ENCODE measurements at places on chromosomes 12 and 14.

- DNase-seq: no peak
Observed at GRCh38 chr12:129381715-129382114, 522.1 kb downstream of the TMEM132D start.

- no peak for DNase-seq
Observed at GRCh38 chr12:67515679-67516340, 132.7 kb upstream of the DYRK2 start.

GRCh38 chr12:110718222-110718908, 24.3 kb downstream of the PPP1CC start:
- DNase-seq: no peak

DNA sequence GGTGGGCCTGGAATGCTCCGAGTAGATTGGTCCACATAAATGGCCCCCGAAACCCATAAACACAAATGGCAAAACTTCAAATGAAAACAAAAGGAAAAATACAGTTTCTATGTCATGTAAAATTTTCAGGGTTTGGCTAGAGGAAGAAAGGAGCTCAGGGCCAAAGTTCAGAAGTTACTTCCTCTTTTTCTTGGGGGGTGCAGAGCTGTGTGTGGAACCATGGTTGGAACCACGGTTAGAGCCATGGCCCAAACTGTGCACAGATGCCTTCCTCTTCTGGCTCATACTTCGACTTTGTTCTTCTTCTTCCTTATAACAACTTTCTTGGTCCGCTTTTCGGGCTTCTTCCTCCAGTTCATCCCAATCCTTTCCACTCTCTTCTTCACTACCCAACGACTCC, 51.7 kb downstream of the MGST1 start:
- DNase-seq: no peak

DNA sequence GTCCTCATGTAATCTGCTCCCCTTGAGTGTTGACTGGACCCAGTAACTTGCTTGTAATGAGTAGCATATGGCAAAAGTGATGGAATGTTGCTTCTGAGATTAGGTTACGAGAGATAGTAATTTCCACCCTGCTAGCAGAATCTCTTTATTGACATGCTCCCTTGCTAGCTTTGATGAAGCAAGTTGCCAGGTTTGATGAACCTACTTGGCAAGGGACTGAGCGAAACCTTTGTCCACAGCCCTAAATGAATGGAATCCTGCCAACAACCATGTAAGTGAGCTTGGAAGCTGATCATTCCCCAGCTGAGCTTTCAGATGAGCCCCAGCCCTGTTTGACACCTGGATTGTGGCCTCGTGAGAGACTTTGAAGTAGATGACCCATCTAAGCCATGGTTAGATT, 120.8 kb upstream of the PLXNC1 start:
- DNase-seq: no peak

- DNase-seq: peak; percentile 80
Observed at GRCh38 chr14:71730471-71730870, 201.8 kb upstream of the RGS6 start.

DNA sequence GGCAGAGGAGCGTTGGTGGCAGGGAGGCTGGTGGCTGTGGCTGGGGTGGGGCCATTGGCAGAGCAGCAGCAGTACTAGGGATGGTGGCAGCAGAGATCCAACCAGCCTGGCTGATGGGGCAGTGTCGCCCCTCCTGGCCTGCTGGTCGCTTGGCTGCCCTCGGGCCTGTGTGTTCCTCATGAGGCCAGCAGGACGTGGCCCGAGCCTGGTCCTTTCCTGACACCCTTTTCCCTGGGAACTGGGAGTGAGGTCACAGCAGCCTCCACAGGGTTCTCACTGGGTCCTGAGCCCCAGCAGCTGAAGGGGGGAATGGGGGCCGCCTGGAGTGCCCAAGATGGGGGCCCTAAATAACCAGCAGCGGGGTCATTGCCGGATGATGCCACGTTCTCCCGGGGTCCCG, 46.1 kb downstream of the KIF26A start:
- no peak for DNase-seq

DNA sequence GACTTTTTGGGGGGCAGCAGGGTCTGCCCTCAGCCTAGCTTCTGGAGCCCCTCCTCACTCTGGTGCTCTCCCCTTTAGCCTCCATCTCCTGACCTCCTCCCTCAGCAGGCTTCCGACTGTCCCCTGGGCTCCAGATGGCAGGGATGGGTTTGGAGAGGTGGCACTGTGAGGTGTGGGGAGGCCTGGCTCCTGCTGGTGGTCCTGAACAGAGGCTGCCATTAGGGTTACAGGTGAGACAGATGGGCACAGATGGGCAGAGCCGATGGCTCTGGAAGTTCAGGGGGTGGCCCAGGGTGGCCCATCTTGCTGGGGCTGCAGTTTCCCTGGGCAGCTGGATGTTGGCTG, 68.5 kb upstream of the BEGAIN start:
- DNase-seq: no peak

GRCh38 chr12:89960607-89961394, 252.2 kb upstream of the ATP2B1 start:
- no peak for DNase-seq

GRCh38 chr12:6526766-6527525, 7.4 kb upstream of the GAPDH start:
- DNase-seq: no peak

DNA sequence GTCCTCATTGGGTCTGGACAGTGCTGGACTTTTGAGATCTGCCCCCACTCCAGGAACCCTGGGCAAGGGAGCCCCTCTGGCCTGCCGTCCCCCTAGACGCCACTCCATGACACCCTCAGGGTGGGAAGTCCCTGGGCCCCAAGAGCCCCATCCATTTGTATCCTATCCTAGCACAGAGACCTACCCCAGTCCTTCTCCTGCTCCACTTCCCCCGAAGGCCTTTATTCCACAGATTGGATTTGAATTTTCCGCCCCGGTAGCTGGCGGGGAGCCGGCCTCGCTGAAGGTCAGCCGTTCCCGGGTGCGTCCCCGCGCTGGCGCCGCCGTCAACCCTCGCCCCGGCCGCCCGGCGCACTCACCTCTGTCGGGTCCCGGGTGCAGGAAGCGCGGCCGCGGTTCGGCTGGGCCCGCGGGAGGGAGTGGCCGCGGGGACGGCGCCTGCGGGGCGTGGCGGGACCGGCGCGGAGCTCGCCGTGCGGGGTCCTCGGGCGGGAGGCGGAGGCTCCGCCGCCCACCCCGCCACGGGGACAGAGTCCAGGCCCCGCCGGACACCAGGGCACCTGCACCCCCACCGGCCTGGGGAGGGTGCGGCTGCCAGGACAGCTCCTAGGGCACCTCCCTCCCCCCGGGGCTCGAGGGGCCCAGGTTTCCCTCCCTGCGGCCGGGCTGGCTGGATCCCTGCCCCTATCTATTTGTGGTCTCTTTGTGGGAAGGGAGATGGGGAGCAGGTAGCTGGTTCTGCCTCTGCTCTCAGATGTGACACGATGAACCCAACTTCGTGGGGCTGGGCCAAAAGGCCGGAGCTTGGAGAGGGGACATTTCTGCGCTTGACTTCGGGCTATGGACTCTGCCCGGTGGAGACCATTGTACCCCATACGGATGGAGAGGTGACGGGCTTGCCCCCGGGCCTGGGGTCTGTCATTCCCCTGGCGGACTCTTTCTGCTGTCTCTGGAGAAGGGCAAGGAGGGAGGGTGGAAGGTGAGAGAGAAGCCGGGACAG, 19.9 kb upstream of the GPR68 start:
- DNase-seq: no peak

DNA sequence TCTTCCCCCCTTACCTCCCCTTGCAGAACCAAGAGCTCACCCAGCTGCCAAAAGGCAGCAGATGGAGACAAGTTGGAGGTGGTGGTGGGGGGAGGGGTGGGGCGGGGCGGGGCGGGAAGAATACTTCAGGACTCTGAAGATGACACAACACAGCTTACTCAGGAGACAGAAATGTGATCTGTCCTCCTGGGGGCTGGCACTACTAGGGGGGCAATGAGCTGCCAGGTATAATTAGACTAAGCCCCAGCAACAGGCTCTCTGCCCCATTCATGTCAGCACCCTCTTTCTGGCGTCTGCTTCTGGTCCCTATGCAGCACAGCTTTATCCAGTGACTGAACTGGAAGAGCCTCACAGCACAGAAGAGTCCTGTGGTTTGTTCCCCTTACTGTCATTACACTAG, 407.0 kb downstream of the MED13L start:
- no peak for DNase-seq

GRCh38 chr12:70709022-70709421, 71.8 kb upstream of the PTPRB start:
- no peak for DNase-seq

- no peak for DNase-seq
Observed at GRCh38 chr12:3944620-3945019, 71.4 kb upstream of the PARP11 start.

DNA sequence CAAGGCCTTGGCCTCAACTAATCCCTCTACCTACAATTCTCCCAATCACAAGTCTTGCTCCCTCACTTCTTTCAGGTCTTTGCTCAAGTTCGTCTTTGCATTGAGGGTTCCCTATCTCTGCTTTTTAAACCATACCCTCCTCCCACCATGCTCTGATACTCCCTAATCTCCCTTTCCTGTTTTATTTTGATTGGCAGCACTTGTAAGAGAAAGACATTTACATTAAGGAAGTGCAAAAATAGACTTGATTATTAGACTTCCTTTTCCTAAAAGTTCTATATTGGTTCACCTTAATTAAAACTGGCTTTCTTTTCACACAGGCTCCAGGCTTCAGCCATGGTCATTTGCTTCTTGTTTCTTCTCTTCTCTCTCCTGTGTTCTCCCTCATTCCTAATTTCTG, 18.3 kb upstream of the WIF1 start:
- DNase-seq: no peak

DNA sequence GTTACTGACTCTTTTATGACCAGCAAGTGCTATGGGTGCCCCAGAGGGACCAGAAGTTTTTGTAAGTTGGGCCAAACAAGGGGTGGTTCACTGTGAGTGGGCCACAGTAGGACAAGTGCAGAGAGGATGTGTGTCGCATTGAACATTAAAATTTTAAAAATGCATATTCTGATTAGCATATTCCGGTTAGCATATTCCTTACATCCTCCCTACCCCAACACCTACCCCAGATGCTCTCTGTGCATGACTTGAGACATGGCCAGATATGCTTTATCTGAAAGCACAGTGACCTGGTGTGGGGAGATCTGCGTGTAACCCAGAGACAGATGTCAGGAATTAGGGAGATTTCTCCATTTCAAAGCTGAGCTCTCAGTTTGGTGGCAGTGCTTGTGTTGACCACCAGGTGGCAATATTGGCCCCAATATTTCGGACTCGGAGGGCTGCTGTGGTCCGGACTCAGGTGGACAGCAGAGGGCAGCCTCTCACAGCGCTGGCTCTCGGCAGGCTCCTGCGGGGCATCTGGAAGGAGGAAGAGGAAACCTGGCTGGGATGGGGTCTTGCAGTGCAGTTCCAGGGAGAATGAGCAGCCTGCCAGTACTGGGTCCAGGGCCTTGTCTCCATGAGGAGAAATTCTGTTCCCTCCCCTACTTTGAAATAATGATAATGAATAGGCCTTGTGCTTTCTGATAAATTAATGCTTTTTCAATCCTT, 1.6 kb upstream of the CEBPE start:
- peak; percentile 78 for DNase-seq

DNA sequence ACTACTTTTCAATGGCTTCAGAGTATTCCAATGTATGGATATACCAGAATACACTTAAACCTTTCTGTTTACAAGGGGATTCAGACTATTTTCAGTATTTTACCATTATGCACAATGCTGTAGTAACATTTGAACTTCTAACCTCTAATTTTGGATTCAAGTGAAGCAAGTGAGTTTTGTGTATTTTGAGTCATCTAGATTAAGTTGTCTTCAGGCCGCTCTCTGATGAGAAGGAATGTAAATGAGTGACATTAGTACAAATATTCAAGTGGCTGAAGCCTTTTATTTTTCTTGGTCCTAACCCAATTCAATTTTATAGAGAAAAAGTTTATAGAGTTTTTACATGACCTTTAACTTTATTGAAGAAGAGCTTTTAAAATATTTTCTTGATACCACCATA, 125.6 kb downstream of the PDE3A start:
- DNase-seq: no peak

- no peak for DNase-seq
Observed at GRCh38 chr12:38516418-38516817, 199.8 kb downstream of the ALG10B start.

DNA sequence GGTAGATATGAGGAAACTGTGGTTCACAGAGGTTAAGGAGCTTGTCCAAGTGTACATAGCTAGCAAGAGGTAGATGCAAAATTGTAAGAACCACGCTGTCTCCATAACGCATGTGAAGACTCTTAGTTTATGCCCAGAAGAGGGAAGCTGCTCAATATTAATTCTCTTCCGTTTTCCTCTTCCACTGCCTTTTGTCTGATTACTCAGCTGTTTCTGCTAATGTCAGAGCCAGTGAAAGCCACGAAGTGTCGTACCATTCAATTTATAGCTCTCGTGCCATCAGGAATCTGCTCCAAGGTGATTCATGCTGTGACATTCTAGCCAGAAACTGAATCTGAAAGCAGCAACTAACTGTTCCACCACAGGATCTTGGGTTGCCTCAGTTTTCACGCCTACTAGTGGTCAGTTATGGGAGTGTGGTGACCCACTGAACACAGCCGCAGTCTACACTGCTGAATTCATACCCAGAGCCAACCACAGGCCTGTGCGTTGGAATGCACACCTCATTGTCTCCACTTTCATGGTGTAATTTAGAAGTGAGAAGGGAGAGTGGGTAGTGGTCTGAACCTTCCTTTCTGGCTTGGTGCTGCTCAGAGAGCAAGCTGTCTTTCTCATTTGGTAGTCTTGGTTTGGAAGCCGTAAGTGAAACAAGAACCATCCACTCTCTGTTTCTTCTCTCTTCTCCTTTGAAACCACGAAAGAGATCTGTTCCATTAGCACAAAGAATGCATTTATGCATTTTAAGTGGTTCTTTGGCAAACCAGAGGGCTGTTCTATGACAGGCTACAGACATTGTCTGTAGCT, 74.2 kb upstream of the NAP1L1 start:
- peak; percentile 93 for DNase-seq

GRCh38 chr12:49975318-49975761, 2.6 kb downstream of the AQP6 start:
- no peak for DNase-seq

DNA sequence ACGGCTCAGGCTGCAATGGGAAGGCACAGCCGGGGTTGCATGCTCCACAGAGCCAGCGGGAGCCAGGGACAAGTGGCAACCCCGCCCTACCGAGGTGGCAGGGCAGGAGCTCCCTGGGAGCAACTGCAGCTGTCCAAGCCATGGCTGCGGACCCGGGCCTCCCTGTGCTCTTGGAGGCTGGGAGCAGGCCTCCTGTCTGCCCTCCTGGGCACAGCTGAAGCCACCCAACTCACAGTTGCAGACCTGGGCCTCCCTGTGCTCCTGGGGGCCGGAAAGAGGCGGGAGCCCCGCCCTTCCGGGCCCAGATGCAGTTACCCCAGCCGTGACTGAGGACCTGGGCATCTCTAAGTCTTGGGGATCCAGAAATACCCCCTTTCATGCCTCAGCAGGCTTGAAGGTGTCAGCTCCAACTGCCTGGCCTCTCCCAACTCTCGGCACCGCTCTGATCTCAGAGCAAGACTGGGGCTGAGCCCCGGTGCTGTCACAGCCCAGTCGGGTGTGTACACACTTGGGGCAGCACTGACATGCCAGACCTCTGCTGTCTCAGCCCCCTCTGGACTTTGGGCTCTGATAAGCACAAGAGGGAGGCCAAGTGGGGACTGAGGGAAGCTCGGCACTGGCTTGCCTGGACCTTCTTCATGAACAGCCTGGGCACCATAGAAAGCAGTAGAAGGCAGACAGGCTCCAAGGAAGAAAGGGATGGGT, 7.5 kb upstream of the RASSF9 start:
- no peak for DNase-seq

- DNase-seq: no peak
Observed at GRCh38 chr12:121227294-121227693, 17.4 kb downstream of the P2RX4 start.
